ENCODE measurements at places on chromosomes 3 and 15.

GRCh38 chr3:112390783-112391641, 58.1 kb downstream of the CD200 start:
- DNase-seq: peak; percentile 93

- no peak for DNase-seq
Observed at GRCh38 chr15:100495861-100496260, 32.9 kb downstream of the CERS3 start.

DNA sequence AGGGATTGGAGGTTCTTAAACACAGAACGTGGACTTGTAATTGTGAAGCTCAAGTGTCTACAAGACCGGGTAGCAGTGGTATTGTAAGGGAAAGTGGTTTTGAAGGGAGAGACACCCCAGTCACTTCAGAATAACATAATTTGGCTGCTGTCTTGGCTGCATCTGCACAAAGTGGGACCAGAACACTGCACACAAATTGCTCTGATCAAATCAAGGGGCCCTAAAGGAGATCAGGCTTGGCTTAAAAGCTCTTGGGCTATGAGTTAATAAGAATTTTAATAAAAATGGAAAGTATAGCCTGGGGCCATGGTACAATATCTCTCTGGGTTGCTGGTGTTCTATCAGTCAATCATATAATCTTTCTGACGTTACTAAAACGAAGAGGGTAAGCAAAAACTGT, 356.1 kb upstream of the ICE2 start:
- no peak for DNase-seq

DNA sequence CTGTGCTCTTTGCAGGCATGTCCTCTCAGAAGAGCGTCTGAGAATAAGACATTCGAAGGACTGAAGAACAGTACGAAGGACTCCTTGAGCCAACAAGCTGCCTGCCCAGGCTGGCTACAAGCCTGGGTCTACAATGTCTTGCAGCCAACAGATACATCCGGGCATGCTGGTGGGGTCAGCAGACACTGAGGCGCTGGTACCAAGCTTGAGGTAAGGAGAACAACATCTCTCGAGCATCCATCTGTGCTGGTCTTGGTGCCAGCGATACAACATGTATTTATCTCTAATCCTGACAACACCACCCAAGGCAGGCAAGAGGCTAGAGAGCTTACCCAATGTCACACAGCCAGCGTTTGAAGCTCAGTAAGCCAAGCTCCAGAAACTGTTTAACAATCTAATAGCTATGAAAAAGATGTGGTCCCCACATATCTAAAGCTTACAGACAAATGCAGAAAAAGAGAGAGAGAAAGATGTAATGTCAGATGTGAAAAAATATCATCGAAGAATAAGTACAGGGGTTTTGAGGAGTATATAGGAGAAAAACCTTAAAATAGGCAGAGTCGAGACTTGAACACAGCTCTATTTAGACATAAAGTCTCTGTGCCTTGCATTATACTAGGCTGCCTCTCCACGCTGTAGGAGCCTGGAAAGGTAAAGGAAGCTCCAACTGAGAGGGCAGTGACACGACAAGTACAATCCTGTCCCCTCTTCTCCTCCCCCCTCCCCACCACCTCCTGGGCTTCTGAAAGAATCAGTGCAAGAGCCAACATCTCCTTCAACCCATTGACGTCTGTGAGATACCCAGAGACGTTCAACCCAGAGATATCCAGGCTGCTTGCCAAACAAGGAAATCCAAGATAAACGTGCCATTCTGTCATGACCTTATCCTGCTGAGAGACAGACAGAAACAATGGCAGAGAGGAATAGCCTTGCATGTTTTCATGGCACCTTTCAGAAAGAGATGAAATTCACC, 39.4 kb downstream of the WWTR1 start:
- DNase-seq: no peak

- DNase-seq: no peak
Observed at GRCh38 chr3:26963361-26963743, 340.8 kb downstream of the LRRC3B start.

GRCh38 chr3:145752576-145752975, 408.4 kb downstream of the PLOD2 start:
- no peak for DNase-seq

DNA sequence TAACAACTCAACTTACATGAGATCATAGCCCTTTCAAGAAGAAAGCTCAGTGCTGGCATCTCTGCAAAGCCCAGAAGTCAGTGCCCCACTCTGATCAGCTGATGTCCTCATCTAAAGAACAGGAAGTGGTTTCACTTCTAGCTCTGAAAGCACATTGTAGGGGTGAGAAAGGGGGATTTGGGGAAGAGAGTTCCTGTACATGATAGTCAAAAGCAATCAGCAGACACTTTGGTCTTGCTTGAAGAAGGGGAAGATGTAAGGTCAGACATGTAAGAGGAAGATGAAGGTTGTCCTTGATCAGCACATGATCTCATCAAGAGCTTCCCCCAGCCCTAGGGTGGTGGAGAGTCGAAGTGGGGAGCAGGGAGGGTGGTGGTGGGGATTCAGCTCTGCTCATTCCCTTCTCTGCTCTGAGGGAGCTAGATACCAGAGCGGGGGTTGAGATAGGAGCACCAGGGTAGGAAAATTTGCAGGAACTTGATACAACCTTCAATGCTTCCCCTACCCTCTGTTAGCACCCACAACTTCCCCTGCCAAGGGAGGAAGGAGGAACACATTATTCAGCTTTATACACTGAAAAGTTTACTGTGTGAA, 76.4 kb upstream of the ETV5 start:
- no peak for DNase-seq

GRCh38 chr3:22685597-22685996, 517.5 kb upstream of the UBE2E2 start:
- no peak for DNase-seq

DNA sequence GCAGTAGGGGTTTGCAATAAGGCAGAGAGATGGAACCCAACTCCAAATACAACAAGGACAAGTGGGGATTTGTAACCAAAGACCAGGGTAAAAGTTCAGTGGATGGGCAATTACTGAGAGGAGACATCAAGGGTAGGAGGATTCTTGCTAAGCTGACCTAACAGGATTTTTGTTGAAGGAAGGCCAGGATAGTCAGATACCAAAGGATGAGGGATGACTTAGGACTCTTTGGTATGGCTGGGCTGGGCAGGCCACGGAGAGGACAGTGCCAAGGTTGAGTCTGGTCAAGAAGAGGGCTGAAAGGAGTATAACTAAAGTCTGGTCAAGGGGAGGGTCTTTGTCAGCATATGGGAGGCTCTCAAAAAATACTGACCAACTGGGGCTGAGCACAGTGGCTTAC, 85.3 kb upstream of the UBE2E2 start:
- no peak for DNase-seq

GRCh38 chr3:14405360-14406238, 3.2 kb downstream of the SLC6A6 start:
- DNase-seq: no peak

All from HCEC 1CT (cell line).